ENCODE measurements at places on chromosomes 5 and 9.

GRCh38 chr5:41275813-41276512 is 62.6 kb upstream of the C6 start:
- DNase-seq, result no peak

- no peak for DNase-seq
These were observed 99.6 kb upstream of the RAPGEF1 start for GRCh38 chr9:131839281-131840084.

DNA sequence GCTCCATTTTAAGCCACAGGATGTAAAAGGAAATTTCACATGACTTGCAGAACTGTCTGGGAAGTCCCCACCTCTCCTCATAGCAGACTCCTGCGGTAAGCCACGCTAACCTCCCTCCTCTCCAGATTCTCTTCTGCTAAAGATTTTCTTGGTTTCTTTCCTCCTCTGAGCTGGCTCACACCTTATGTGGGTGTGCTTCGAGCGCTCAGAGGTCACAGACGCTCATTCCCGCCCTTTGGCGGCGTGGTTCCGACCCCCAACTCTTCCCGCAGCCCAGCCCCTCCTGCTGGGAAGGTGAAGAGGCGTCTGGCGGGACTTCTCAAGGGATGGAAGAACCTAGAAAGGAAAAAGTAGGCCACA is 32.9 kb upstream of the CDK20 start:
- peak; percentile 58 for DNase-seq

DNA sequence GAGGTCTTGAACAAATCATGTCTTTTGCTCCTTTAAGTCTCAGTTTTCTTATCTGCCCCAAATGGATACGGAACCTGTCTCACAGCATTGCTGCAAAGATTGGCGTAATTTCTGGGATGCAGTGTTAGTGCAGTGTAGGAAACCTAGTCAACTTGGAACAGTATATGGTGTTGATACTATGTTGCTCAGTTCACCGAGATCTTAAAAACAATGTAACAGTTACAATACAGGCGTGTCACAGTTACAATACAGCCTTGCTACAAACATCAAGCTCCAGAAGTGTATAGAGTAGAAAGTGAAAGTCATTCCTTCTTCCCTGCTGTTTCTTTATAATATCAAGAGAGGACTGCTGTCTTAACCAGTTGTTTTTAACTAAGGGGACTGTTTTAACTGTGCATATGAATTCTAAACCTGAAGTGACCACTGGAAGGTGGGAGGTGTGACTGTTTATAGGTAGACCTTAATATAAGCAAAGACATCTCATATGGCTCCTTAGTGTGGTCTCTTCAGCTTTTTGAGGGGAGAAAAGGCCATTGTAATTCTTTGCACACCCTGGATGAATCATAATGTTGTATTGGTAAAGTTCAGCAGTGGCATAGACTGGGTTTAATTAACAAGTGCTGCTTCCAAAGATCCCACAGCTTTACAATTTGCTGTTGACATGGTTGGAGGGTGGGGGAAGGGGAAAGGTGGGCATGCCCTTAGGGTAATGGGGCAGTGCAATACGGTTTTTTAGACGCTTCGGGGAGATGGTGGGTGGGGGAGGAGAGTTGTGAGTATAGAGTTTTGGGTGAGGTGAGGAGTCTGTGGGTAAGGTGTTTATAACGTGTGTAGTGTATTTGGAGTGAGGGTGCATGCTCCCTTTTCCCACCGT is 12.9 kb downstream of the PRRC2B start:
- DNase-seq, result no peak

DNA sequence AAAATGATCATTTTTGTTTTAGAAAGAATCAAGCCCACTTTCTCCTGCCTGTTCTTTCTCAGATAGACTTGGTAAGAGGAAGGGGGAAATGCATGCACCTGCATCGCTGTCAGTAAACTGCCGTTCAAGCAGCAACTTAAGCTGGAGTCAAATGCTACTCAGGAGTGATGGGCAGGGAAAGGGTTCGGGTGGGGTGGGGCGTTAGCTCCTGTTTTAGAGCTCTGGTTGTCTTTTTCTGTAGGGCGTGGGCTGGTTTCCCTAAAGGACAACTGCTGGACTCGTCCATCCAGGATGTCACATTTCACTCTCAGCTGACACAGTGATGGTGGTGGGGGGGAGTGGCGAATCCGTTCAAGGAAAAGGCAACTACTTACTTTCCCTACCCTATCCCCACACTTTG is 75.0 kb downstream of the NDFIP1 start:
- no peak for DNase-seq

DNA sequence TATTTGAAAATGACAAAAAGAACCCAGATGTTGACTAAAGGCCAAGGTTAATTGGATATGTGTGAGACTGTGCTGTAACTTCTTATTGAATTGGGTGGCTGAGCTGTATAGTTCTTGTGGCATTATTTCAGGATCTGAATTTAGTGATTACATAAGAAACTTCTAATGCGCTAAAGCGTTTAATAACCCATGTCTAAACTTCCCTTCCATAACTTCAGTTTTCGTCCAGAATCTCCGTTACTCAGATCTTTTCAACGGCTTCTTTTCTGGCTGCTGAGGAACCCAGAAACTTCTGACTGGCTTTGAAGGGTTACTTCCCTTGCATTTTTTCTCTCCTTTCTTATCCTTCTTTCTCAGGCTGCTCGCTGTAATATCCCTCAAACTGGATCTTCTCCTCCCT is 28.1 kb upstream of the C9orf72 start:
- DNase-seq, result no peak

DNA sequence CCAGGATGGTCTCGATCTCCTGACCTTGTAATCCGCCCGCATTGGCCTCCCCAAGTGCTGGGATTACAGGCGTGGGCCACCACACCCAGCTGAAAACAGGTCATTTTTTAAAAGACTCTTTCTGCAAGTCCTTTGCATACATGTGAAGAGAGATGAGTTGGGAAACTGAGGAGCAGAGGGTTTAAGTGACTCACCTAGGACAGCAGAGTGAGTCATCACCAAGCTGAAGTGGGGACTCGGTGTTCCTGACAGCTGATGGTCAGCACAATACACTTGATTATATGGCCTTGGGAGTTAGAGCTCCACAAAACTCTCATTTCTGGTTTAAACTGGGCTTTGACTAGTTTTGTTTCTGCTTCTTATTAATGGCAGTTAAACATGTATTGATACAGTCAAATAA is 38.1 kb upstream of the SSBP2 start:
- no peak for DNase-seq

GRCh38 chr5:136526791-136527190 is 161.4 kb upstream of the TRPC7 start:
- DNase-seq, result no peak

Data from activated naive CD4-positive, alpha-beta T cell treated with anti-CD3 and anti-CD28 coated beads, Interleukin-2, amount 50 U/mL, for 72 hours (primary cell).